ENCODE measurements at places on chromosomes 12 and 14. TPM values are rescaled to one million over a fixed set of nuclear protein-coding genes. Genes with fewer than 3 reads are reported as not detected.
A peak's percentile ranks its signal among the peaks of the same experiment; 100 is the strongest.

- no peak for DNase-seq
- no peaks in the 10 kb centered on the region for H3K36me3 ChIP-seq
- peaks cover 18% of the 10 kb centered on the region for H3K4me1 ChIP-seq
- H3K27me3 ChIP-seq, result no peaks in the 10 kb centered on the region
- no peak overlapping the region for H3K4me3 ChIP-seq
Measured at GRCh38 chr12:105987685-105988035, 151.1 kb downstream of the NUAK1 start.

The DPPA3 gene
- not detected for total RNA-seq

DNA sequence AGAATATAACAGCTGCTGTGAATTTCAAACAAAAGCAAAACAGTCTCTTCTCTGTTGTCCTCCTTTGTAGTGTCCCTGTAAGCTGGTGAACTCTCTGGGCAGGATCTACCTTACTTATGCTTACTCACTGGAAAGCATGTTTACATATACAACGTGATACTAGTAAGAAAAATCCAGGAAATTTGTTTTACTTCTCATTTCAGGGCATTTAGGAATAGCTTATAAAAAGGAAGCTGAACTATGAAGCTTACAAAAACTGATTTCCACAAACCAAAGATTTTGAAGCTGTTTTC is 311.0 kb downstream of the NOVA1 start:
- H3K27ac ChIP-seq, result no peak overlapping the region
- no peaks in the 10 kb centered on the region for H3K27me3 ChIP-seq
- DNase-seq, result no peak
- H3K4me1 ChIP-seq, result peaks cover 3% of the 10 kb centered on the region
- H3K4me3 ChIP-seq, result no peak overlapping the region

The ABCD2 gene
- total RNA-seq, result 0.04 TPM

DNA sequence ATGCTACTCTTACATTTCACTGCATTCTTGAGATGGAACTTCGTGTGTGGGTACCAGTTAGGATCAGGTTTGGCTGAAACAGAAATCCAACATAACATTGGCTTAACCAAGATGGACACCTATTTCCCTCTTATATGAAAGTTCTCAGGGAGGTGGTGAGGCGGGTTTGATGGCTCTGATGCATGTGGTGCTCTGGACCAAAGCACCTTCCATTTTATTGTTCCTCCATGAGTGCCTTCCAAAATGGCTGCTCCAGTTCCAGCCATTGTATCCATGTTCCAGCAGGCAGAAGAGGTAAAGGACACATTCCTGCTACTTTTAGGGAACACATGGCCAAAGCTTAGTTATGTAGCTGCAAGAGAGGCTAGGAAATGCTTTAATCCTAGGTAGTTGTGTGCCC is 29.6 kb downstream of the BRI3BP start:
- H3K27ac ChIP-seq, result no peak overlapping the region
- no peak overlapping the region for H3K4me3 ChIP-seq
- no peaks in the 10 kb centered on the region for H3K4me1 ChIP-seq
- no peaks in the 10 kb centered on the region for H3K27me3 ChIP-seq

GRCh38 chr14:54743382-54743781 is 159.2 kb downstream of the GCH1 start:
- H3K36me3 ChIP-seq, result no peaks in the 10 kb centered on the region
- DNase-seq, result no peak
- H3K4me3 ChIP-seq, result no peak overlapping the region

The CCDC85C gene
- total RNA-seq, result 12.9 TPM

The SERPINA10 gene
- not detected for total RNA-seq

DNA sequence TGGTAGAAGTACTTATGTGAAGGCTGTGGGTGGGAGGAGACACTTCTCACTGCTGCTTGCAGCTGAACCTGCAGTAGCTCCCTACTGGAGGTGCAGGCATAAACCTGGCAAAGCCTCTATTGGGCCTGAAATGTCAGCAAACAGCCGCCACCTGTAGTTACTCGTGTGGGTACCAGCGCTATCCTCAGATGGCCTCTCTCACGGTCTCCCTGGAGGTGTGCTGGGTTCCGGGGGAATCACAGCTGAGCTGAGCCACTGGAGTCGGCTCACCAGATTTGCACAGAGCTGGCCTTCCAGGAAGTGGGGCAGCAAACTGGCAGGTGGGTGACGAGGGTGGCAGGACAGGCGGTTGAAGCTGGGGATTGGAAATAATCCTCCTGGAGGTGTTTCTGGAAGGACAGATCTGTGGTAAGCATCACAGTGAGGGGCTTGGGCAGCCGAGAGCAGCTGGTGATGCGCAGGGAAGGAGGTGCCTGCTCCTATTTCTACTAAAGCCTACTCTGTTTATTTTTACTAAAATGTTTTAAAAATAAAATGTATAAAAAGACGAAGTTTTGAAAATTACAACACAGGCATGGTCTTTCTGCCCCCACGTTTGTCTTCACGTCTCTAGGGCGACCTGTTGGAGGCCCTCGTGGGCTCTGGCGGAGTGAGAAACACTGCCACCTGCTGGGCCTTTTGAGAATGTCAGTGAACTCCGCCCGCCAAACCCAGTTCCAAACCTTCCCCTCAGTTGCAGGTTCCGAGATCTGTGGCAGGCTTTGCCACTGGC is 67.8 kb upstream of the PLEKHG3 start:
- H3K4me3 ChIP-seq, result peak overlapping the region; percentile 18
- peak; percentile 75 for DNase-seq
- H3K27me3 ChIP-seq, result no peaks in the 10 kb centered on the region

GRCh38 chr12:2925322-2925995 is 33.7 kb upstream of the TEAD4 start:
- no peaks in the 10 kb centered on the region for H3K4me1 ChIP-seq
- H3K27me3 ChIP-seq, result no peaks in the 10 kb centered on the region
- no peak overlapping the region for H3K27ac ChIP-seq
- DNase-seq, result no peak

- DNase-seq, result no peak
- no peak overlapping the region for H3K27ac ChIP-seq
- peaks cover 11% of the 10 kb centered on the region for H3K4me1 ChIP-seq
- H3K27me3 ChIP-seq, result no peaks in the 10 kb centered on the region
- H3K4me3 ChIP-seq, result no peak overlapping the region
Measured at GRCh38 chr12:65637774-65638173, 186.5 kb upstream of the HMGA2 start.

GRCh38 chr14:77221241-77221871 is 39.8 kb downstream of the TMEM63C start:
- no peaks in the 10 kb centered on the region for H3K36me3 ChIP-seq
- no peaks in the 10 kb centered on the region for H3K4me1 ChIP-seq
- no peak for DNase-seq
- no peaks in the 10 kb centered on the region for H3K27me3 ChIP-seq
- H3K4me3 ChIP-seq, result no peak overlapping the region
- no peak overlapping the region for H3K27ac ChIP-seq
